NCI-H82 (cell line): ENCODE measurements at places on chromosomes 2 and 18.

GRCh38 chr18:48059455-48060010 lies 129.1 kb upstream of the SMAD2 start:
- peak; percentile 62 for DNase-seq

DNA sequence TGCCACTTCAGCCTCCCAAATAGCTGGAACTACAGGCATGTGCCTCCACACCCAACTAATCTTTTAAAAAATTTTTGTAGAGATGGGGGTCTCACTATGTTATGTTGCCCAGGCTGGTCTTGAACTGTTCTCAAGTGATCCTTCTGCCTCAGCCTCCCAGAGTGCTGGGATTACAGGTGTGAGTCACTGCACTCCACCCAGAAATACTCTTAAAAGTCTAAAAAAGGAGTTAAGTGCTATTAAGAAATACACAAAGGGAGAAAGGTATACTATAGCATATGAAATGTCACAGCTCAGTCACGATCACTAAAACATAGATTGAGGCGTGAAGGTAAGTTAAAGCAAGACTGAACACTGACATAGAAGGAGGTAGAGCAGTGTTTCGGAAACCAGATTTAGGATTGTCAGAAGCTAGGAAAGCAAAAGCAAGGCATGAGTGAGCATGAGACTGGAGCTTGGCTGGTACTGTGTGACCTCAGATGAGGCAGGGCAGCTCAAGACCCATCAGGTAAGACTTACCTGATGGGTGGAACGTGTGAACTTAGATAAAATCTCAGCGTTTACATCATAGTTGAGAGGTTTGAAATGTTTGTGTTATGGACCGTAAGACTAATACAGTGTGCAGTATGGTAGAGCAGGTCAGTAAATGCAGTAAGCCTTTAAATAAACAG lies 9.2 kb downstream of the CCNYL1 start:
- peak; percentile 33 for DNase-seq

- DNase-seq: no peak
Measured at GRCh38 chr18:5582849-5583681, 39.3 kb upstream of the EPB41L3 start.

GRCh38 chr2:44618251-44619023 lies 256.7 kb downstream of the CAMKMT start:
- DNase-seq: peak; percentile 56

- no peak for DNase-seq
Measured at GRCh38 chr2:55165626-55166025, 66.5 kb downstream of the CLHC1 start.

DNA sequence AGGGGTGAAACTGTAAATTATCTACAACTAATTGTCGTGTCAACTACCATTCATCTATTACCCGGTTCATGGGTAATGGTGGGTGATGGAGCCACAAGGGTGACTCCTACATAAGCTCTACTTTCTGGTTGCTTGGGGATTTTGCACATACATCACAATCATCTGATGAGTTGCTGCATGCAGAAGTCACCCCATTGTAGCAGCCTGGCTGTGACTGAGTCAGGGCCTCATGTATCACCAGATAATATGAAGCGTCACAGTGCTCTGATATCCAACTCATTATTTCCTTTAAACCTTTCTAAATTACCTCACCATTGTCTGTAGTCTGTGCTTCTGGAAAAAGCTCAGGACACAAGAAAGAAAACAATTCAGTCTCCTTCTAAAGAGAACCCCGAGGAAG lies 32.4 kb upstream of the GORASP2 start:
- no peak for DNase-seq

DNA sequence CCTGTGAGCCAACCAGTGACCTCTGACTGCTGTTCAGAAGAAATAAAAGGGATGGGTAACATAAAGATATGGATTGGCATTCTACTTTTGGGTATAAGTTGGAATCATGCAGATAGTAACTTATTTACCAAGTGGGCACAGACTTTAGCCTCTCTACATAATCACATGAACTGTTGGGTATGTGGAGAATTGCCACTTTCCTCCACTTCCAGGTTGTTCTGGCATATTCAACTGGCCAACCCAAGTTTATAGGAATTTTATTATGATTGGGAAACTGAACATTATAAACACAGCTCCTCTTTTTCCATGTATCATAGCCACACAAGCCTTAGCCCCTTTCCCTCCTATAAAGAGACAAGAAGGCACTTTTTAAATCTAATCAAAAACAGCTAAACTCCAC lies 179.3 kb downstream of the RNF152 start:
- DNase-seq: no peak
